ENCODE measurements at places on chromosomes 5 and 9. TPM values are rescaled to one million over a fixed set of nuclear protein-coding genes. Genes with fewer than 3 reads are reported as not detected.

Gene ACSL6
- 30.0 TPM for total RNA-seq

Gene SCGB3A1
- total RNA-seq, result not detected

Gene TPPP
- 12.5 TPM for total RNA-seq

Gene ANKRD18B
- 0.25 TPM for total RNA-seq

Gene PCDHGA7
- total RNA-seq, result 8.1 TPM

Gene BTNL9
- total RNA-seq, result 2.2 TPM

Gene C5orf46
- not detected for total RNA-seq

Gene INSYN2B
- total RNA-seq, result 0.74 TPM

Data from temporal lobe (tissue), 4 donors.